ENCODE measurements at places on chromosomes 12 and 14.
A peak's percentile ranks its signal among the peaks of the same experiment; 100 is the strongest.

DNA sequence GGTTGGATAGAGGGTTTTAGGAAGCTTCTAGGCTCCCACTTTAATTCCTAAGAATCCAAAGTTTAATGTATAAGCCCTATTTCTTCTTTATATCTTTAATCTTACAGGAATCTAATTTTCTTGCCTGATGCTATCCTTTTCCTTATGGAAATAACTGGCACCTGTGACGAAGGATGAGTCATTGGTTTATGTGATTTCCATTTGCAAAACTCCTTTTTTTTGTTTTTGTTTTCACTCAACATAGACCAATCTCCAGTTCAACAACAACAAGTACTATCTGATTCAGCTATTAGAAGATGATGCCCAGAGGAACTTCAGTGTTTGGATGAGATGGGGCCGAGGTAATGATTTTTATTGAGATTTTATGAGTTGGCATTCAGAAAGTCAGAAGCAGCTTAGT lies 6.8 kb downstream of the PARP2 start:
- DNase-seq = no peak

GRCh38 chr12:124513297-124513867 lies 54.0 kb downstream of the NCOR2 start:
- DNase-seq = no peak

- no peak for DNase-seq
Measured at GRCh38 chr12:124684971-124685688, 117.7 kb upstream of the NCOR2 start.

GRCh38 chr14:79570648-79571047 lies 640.7 kb downstream of the DIO2 start:
- no peak for DNase-seq

DNA sequence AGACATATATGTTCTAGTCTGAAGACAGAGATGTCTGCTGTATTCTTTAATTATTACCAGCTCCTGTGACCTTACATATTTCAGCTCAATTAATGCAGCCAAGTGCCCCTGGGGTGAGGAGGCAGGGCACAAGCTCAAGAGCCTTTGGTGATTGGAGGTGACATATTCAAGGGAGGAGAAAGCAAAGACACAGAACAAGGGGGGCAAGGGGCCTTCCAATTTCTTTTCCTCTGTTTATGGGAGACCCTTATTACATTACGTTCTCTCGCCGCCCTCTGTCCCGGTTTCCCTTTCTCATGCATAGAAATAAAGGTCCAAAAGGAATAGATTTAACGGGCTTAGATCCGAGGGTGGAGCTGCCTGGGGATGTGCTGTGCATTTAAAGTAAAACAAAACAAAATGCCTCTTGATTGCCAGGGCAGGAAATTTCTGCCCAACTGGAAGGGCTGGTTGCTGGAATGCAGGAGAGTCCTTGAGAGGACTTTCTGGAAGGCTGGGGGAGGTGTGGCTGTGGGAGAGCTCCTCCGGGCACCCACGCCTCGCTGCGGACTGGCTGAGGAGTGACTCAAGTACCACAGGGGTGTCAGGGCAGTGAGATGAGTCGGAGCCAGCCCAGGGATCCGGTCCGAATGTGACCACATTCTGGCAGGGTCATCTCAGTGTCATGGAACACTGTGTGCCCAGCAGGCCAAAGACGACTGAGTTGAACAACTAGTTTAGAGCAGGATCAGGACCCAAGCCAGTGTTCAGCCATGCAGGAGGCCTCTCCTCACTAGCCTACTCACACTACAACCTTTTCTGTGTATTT lies 32.1 kb upstream of the GSG1 start:
- DNase-seq = no peak

GRCh38 chr12:18165422-18165871 lies 75.5 kb upstream of the RERGL start:
- peak; percentile 6 for DNase-seq

- DNase-seq = peak; percentile 35
Measured at GRCh38 chr14:91244501-91244901, at the start of gene GPR68. Gene GPR68, minus strand, starts transcription at chr14:91244704. Its CDS starts 9,654 bp downstream, at chr14:91235050.

DNA sequence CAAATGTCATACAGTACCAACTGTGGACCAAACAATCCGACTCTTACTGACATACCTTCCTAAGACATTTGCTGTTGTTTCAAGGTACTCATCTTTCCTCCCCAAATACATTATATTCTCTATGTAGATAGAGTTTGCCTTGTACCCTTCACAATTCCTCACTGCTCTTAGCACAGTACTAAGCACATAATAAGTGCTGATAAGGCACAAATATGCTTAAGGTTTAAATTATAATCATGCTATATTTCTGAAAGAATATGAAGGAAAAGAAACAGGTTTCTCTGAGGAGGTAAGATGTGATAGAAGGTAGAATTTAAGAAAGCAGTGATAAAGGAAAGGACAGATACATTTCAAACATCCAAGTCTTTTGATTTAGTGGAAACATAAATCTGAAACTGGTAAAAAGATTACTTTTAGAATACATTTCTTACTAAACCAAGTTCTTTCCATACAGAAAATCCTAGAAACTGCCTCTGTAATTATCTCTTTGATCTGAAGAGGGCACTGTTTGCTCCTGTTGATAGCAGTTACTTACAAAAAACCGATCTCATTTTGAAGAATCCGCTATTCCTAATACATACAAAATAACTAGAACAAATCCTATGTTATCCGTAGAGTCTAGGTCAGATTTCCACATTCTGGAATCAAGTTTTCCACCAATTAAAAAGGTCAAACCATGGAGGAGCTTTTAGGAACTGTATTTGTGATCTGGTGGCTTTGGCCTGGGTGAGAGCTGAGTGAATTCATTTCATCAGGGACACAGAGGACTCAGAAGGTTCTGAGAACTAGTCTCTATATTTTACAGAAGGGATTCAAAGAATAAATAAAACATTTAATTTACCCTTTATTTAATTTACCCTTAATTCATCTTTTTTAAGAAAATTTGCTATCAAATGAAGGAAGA lies 311.9 kb downstream of the DAD1 start:
- DNase-seq = no peak

GRCh38 chr12:116882742-116883141 lies 1.5 kb upstream of the HRK start:
- DNase-seq = no peak

- DNase-seq = no peak
Measured at GRCh38 chr12:3959799-3960560, 86.8 kb upstream of the PARP11 start.

- DNase-seq = no peak
Measured at GRCh38 chr12:113477171-113477841, 5.6 kb upstream of the LHX5 start.

DNA sequence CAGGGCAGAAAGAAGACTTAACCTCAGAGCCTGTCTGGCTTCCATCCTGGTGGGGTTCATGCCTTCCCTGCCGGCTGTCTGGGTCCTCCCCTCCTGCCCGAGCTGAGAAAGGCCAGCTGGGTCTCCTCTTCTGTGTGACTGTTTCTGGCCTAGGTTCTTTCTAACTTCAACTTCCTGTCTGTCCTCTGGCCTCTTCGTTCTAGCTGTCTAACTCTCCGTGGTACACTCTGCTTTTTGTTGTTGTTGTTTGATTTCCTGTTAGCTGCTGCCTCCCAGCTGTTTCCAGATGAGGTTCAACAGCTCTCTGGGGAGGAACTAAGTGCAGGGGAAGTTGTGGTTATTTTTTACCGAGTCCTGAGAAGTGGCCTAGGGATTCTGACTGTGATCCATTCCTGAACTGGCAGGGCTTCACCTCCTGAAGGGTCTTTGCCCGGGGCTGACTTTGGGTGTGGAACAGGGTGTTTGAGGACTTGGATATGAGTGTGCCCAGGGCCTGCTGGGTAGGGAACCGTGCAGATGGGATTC lies 3.2 kb downstream of the MLXIP start:
- DNase-seq = no peak

DNA sequence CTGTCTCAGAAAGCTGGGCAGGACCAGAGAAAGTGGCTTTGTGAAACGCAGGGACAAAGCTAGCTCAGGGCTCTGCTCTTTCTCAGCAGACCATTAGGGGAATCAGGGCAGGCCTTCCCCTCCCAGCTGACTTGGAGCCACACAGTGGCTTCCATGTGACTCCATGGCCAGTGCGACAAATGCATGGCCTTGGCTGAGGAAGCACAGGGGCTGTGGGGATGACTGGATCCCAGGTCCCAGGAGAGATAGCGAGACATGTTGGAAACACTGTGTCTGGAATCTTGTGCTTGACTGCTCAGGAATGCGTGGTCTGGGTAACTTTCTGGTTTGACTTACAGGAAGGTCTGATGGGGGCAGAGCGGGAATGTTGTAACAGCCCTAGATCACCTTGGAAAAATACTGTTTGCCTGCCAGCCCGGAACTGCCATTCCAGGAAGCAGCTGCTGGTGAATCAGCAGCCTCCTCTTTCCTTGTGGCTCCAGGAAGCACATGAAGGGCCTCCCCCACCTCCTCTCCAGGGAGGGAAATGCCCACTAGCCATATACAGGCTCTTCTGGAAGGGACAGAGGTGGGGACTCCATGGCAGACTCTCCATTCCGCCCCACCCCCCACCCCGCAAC lies 133.5 kb upstream of the HIF1A start:
- peak; percentile 44 for DNase-seq

DNA sequence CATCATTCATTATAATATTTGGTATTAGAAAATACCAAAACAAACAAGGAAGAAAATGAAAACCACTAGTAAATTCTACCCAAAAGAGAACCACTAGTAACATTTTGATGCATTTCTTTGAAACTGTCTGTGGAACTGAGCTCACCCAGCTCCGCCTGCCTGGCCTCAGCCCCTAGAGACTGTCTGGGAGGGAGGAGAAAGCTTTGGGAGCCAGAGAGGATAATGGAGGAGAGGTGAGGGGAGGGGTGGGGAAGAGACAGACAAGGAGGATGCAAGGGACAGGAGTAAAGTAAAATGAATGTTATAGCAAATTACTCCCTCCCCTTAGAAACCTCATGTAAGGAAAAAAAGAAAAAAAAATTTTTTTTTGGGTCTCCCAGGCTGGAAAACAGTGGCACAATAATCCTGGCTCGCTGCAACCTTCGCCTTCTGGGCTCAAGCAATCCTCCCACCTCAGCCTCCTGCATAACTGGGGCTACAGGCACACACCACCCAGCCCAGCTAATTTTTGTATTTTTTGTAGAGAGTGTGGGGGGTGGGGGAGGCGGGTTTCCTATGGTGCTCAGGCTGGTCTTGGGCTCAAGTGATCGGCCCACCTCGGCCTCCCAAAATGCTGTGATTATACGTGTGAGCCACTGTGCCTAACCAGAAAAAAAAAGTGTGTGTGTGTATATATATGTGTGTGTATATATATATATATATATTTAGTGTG lies 3.2 kb upstream of the MMP19 start:
- no peak for DNase-seq

DNA sequence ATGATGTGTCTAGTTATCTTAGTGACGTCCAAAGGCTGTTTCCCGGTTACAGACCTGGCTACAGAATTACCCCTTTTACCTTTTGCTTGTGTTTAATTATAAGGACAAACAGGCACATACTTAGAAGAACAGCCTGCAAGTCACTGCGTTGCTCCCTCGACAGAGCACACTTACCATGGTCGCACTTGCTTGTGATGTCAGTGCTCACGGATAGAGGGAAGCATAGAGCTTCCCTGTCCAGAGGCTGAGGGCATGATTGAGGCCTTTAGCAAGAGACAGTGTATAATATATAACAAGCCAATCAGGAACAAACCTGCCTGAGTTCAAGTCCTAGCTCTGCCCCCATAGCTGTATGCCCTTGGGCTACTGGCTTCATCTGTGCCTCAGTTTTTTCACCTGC lies 73.2 kb upstream of the SCN8A start:
- no peak for DNase-seq

DNA sequence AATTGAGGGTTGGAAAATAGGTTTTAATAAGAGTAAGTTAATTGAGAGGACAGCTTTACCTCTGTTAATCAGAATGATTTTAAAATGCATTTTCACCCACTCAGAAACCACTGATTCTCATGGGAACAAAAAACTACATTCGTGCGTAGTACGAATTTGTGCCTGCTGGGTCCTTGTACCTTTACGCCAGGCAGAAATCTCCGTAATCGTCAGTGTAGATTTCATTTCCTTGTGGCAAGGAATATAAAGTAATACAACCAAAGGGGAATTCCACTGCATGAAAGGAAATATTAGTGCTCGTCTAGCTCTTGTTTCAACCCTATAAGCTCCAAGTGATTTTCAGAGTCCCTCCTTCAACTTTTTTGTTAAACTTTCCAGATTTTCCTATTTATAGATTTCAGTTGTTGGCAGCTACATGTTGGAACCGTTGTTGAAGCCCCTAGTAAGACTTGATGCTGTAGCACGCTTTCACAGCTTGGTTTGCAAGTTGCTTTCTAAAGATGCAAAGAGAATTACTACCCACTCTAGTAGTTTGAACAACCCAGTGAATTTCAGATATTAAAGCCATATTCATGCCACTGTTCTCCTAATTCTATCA lies 90.6 kb downstream of the ETV6 start:
- no peak for DNase-seq

GRCh38 chr12:129830796-129831195 lies 73.0 kb downstream of the TMEM132D start:
- DNase-seq = no peak

GRCh38 chr12:39070775-39071174 lies 165.4 kb upstream of the CPNE8 start:
- no peak for DNase-seq

- no peak for DNase-seq
Measured at GRCh38 chr12:11652351-11653040, 3.0 kb downstream of the ETV6 start.

- peak; percentile 5 for DNase-seq
Measured at GRCh38 chr12:88334271-88334670, 192.2 kb downstream of the TMTC3 start.

DNA sequence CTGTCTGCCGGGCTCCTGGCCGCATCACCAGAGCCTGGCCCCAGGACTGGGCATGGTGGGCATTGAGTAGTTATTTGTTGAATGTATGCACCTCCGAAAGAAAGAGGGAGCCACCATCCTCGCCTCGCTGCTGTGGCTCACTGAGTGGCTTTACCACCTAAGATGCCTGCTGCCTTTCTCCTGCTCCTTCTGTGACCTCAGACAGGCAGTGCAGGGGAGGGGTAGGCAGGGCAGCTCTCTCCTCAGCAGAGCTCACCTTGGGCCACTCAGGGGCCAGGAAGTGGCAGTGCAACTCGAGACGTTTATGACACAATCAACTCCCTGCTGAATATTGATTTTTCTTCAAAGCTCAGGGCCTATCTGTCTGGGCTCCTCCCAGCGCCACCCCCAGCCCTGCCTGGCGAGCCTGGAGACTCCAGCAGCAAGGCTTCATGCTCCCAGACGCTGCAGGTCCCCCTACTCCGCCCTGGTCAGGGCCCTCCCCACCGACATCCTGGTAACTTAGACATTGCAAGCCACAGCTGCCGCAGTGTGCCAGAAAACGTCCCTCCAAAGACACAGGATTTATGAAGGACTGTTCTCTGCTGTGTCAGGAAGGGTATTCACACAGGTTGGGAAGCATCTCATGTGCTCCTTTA lies 84.3 kb upstream of the DIO3 start:
- DNase-seq = peak; percentile 89

GRCh38 chr12:128657378-128657777 lies 166.4 kb downstream of the SLC15A4 start:
- no peak for DNase-seq

- peak; percentile 38 for DNase-seq
Measured at GRCh38 chr12:51028126-51028812, 2.1 kb upstream of the SLC11A2 start.

- no peak for DNase-seq
Measured at GRCh38 chr14:69289811-69290520, 30.0 kb downstream of the GALNT16 start.
